ENCODE measurements at places on chromosomes 7 and 10. TPM values are rescaled to one million over a fixed set of nuclear protein-coding genes. Genes with fewer than 3 reads are reported as not detected.

The ITGB8 gene
- 6.5 TPM for total RNA-seq

The ADAM22 gene
- total RNA-seq, result 1.4 TPM

The CHN2 gene
- total RNA-seq, result 5.0 TPM

The AMPH gene
- total RNA-seq, result 9.2 TPM

The IL6 gene
- 11.0 TPM for total RNA-seq

The GRB10 gene
- 243 TPM for total RNA-seq

The CELF2 gene
- 42.6 TPM for total RNA-seq

The MPP7 gene
- 0.73 TPM for total RNA-seq

The SLIT1 gene
- total RNA-seq, result 0.05 TPM

The ITIH5 gene
- total RNA-seq, result not detected

The PPP1R9A gene
- 3.0 TPM for total RNA-seq

The RELN gene
- total RNA-seq, result 0.15 TPM

The TAS2R41 gene
- total RNA-seq, result not detected

The CRYGN gene
- total RNA-seq, result not detected

DNA sequence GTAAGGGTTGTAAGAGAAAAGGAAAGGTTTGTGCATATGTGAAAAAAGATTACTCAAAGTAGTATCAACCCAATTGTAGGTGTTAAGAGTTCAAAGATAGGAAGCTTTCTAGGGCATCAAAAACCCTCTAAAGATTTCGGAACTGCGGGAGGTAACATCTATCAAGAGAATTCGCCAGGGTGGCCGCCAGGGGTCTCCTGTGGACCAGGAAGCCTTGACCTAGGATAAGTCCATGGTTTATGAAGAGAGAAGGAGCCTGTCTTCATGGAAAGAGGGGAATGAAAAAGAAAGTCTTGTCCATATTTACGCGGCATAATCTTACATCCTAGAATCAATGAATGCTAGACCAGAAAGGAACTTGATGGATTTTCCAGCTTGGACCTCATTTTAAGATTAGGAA is 140.7 kb upstream of the CALCR start:
- peak; percentile 58 for DNase-seq

- no peak for DNase-seq
These were observed at the start of gene ASB10 for GRCh38 chr7:151186640-151187408. ASB10 (minus strand) TSS chr7:151187250; CDS start chr7:151187130, 120 bp downstream.

DNA sequence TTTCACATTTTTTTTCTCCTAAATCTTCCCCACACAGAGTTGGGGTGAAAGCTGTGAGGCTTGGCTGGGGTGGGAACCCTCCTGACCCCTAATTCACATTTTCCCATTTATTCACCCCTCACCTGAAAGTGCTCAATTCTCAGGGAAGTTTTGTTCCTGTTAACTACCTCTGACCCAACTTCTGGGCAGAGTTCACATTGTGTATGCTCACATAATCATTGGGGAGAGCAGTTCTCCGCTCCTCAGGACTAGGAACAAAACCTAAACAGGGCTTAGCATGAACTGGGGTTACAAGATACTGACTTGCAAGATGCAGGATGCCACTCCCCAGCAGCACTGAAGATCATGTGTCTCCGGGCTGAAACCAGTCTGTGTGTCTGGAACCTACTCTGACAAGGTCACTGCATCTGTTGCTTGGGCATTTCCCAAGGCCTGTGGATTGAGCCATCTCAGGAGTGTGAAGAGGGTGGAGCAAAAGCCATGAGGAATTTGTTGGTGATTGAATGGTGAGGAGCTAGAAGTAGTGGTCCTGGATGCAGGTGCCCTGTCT is 258.1 kb upstream of the IGFBP3 start:
- no peak for DNase-seq

DNA sequence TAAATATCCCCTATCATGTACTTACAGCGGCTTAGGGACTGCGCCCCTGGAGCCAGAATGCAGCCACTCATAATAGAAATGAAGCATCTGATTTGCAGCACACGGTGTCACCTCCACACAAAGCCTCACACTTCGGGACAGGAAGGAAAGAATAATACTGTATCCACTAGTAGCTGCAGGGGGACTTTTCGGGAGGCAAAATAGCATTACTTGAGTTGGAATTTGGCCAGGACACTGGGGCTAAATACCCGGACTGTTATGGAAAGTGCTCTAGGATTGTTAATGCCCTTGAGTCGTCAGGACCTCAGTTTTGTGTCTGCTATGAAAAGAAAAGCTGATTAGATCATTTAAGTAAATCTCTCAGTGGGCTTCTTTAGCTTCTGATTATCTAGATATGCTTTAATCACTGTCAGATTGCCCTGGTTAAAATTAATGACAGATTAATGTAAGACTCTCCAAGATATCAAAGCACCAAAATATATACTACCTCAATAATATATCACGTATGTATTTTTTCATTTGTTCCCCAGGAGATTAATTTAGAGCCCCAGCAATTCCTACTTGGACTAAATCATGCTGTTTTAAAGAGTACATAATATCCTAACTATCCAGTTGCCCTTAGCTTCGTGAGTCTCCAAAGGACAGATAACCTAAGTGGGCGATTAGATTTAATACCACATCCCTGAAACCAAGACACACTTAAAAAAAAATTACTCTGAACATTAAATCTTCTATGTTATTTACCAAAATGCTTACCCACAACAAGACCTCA is 173.0 kb upstream of the NEBL start:
- DNase-seq, result no peak

- DNase-seq, result no peak
These were observed 226.6 kb upstream of the BMPER start for GRCh38 chr7:33678569-33679335.

DNA sequence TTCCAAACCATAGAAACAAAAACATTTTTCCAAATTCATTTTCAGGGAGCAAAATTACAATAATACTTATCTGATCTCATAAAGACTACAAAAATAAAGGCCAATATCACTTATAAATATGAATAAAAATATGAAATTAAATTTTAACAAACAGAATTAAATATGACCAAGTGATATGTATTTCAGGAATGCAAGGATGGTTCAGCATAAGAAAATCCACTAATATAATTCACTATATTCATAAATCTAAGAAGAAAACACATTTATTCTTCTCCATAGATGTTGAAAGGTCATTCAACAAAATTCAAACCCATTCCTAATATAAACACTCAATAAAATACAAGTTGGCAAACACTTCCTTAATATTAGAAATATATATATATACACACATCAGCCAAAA is 115.2 kb upstream of the TMEM168 start:
- no peak for DNase-seq

DNA sequence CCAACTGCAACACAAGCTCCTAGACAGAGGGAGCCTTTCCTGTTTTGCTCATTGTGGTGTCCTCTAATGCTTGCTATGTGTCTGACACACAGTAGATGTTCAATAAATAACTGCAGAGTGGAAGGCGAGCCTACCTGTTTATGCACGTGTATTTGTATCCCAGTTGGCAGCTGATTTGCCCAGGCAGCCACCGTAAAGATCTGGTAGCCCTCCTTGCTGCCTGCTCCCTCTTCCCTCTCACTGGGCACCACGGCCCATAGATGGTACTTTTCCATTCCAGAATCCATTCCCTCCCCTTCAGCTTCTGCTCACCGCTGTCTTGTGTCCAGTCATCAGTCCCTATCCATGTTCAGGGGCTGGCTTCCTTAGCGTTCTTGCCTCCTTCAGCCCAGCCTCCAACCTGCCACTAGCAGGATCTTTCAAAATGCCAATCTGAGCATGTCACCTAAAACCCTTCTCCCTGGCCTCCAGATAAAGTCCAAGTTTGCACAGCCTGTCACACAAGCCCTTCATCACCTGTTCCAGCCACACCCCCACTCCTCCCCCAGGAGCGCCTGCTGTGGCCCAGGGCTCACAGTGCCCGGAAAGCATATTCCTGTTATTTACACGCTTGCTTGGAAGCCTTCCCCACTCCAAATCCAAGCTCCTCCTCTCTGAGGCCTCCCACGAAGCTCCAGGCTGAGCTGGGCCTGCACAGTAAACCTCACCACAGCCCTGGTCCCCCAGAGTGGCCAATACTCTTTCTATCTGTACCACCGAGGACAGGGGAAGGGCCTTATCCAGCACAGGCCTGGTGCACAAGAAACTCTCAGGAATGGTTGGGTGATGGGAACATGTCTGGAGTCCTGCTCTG is 21.0 kb downstream of the ZCCHC24 start:
- DNase-seq, result no peak

GRCh38 chr7:112185005-112185834 is 21.0 kb downstream of the DOCK4 start:
- peak; percentile 79 for DNase-seq

DNA sequence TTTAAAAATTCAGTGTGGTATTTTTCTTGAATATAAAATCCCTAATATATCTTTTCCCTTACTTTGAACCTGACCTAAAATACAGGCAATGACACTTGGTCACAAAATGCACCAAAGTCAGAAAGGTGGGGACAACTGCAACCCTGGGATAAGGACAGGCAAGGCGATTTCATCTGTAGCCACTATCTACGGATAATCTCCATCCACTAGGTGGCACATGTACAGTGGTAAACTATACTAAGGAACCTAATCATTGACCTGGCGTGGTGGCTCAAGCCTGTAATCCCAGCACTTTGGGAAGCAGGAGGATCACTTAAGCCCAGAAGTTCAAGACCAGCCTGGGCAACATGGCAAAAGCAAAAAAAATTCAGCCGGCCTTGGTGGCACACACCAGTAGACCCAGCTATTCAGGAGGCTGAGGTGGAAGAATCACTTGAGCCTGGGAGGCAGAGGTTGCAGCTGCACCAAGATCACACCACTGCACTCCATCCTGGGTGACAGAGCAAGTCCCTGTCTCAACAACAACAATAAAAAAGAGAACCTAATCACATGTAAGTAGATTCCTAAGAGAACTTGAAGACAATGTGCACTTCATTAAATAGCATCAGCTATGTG is 98.9 kb downstream of the KMT2C start:
- peak; percentile 45 for DNase-seq

DNA sequence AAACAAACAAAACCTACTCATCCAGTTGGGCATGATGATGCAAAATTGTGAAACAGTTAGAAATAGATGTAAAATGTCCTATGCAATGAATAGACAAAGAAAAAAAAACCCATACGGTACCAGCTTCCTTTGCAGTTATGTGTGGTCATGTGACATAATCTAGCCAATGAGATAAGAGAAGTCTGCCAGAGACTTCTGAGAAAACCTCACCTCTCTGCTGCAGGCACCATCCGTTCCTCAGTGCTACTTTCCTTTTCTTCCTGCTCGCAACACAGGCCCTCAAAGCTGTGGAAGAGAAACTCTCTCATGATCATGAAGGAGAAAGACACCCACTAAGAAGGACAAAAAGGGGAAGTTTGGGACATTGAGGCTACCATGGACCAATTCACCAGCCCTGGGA is 76.8 kb upstream of the CARD11 start:
- DNase-seq, result no peak

GRCh38 chr7:99392659-99393354 is 15.6 kb downstream of the PDAP1 start:
- peak; percentile 50 for DNase-seq

DNA sequence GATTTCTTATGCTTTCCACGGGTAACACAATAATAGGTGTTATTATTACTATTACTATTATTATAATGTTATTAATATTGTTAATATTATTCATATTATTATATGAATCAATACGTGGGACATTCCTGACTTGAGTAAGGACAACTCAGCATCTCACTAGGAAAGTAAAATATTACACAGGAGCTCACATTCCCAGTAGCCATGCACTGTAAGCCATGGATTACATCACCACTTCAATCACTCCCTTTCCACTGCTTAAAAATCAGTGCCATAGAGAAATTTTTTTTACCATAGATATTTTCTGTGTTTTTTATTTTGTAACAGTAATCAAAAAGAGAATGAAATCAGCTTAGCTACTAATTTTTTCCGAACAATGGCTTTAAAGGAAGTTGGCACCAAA is 68.5 kb upstream of the DGKI start:
- DNase-seq, result no peak

DNA sequence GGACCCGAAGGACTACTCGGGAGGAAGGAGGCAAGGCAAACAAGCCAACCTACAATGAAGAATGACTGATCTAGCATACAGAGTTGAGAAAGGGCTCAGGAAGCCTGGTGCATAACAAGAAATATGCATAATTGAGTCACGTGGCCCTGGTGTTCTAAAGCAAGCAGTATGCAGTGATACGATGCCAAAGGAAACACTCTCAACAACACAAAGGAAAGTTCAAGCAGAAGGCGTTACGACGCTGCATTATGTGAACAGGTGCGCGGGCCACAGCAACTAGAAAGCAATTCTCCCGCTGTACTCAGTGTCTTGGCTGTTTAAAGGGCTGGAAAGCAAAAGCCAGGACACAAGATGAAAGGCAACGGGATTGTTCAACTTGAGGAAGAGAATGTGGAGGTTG is 100.8 kb downstream of the PRTFDC1 start:
- DNase-seq, result peak; percentile 96

- DNase-seq, result no peak
These were observed 80.9 kb downstream of the LRMDA start for GRCh38 chr10:75512203-75512933.

DNA sequence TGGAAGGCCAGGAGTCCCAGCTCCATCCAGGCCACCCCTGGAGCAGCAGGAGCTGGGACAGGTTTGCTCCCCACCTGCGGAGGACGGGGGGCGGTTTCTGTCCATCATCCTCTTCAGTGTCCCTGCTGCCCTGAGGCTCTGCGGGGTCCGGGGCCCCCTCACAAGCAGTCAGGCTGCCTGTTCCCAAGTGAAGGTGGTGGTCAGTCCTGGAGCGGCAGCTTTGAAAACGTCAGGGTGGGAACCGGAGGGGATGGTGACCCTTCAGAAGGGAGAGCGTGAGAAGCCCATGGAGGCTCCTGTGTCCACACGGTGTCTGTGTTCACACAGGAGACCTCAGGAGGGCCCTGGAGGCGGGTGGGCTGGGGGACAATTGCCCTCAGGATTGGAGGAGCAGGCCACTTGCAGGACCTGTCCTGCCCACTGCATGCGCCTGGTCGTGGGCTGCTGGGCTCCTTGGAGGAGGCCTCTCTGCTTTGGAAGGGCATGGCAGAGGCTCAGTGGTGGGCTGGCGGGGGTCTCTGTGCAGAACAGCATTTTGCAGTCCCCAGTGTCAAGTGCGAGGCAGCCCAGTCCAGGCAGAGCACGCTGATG is 49.3 kb upstream of the INPP5A start:
- DNase-seq, result no peak

DNA sequence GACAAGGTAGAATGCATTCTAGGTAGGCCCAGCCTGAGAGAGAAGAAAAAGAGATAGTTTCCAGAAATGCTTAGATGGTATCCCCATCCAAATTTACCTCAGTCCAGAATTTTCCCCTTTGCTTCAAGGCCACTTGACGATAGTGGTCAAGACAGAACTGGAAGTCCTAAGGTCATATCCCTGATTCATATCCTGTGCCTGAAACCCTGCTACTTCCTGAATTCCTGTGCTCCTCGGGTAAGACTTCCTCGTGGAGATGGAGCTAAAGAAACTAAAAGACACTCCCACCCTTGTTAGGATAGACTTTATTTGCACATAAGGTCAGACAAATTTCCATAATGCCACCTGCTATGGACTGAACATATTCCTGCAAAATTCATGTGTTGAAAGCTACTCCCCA is 175.9 kb downstream of the EVX1 start:
- DNase-seq, result peak; percentile 20

GRCh38 chr7:101693498-101694091 is 64.5 kb upstream of the MYL10 start:
- no peak for DNase-seq

Data from endothelial cell of umbilical vein (primary cell).